ENCODE measurements at places on chromosomes 16 and 17.

DNA sequence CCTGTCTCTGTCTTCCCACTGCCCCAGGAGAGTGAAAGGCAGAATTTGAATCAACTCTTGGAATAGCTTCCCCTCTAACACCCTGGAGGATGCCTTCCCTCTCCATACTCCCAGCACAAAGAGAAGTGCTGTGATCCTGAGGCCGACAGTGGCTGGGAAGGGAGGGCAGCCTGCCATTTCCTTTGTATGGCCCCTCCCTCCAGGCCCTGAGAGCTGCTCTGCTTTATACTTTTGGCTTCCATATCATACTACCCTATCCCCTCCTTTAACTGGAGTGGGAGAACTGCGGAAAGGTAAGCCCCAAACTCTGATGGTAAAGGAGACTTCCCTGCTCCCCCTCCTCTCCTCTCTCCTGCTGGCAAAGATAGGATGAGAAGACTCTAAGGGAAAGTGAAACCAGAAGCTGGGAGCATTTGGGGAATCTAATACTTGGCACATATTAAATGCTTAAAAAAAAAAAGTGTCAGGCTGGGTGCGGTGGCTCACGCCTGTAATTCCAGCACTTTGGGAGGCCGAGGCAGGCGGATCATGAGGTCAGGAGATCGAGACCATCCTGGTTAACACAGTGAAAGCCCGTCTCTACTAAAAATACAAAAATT, 4.1 kb upstream of the MED24 start:
- DNase-seq, result no peak

- DNase-seq, result peak; percentile 70
Observed at GRCh38 chr17:50177983-50178834, 12.4 kb downstream of the SGCA start.

GRCh38 chr17:41082626-41083025, 1.3 kb upstream of the KRTAP4-7 start:
- DNase-seq, result no peak

DNA sequence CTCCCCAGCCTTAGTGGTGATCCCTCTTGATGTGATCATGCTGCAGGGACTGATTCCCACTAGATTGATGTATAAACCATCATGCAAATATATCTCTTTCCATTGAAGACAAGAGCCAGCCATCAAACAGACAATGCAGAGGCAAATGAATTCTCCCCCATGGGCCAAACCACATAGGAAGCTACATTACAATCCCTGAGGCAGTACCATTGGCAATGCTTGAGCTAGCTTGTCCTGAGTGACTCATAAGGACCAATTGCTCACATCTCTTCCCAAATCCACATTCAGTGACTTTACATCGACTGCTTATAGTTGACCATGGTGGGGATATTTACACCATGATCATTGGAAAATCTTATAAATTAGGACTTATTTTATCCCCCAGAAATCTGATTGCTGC, 242.2 kb downstream of the SHISA9 start:
- no peak for DNase-seq

- DNase-seq, result no peak
Observed at GRCh38 chr17:27466743-27467375, 10.6 kb downstream of the KSR1 start.

GRCh38 chr17:72303787-72304733, 183.2 kb downstream of the SOX9 start:
- DNase-seq, result no peak

- no peak for DNase-seq
Observed at GRCh38 chr16:89890886-89891657, 17.7 kb downstream of the TCF25 start.

DNA sequence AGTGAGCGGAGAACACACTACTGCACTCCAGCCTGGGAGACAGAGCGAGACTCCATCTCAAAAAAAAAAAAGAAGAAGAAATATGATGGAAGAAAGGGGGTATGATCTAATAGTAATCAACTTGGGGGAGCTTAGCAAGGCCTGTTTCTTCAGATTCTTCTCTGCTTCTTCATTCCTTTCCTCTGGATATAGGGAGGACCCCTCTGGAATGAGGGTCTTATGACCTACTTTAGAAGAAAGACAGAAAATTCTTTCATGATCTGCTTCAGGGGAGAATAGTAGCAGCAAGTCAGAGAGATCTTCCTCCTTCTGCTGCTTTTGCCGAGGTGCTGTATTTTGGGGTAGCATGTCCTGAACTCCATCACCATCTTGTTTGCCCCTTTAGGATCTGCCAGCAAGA, 44.9 kb upstream of the ETV4 start:
- DNase-seq, result no peak

DNA sequence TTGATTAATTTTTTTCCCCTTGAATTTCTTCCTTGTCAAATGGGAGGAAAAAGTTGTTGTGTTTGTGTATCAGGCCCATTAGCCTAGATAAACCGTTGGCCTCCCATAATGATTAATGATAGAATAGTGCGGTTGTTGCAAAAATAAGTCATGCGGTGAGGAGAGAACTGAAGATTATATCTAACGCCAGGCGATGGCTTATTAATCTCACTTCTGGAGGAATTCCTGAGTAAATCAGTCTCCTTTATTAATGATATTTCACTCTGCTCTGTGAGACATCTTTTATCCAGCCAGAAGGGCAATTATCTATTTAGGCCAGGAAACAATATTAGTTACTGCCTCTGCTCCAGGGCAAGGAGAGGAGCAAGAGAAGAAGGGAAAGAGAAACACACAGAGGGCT, 107.3 kb downstream of the IRX5 start:
- DNase-seq, result no peak

- DNase-seq, result no peak
Observed at GRCh38 chr17:79812353-79813258, 15.7 kb upstream of the CBX8 start.

- DNase-seq, result peak; percentile 13
Observed at GRCh38 chr16:2751577-2752034, 832 bp upstream of the SRRM2 start.

- DNase-seq, result no peak
Observed at GRCh38 chr17:67007266-67007665, 37.1 kb upstream of the CACNG1 start.

DNA sequence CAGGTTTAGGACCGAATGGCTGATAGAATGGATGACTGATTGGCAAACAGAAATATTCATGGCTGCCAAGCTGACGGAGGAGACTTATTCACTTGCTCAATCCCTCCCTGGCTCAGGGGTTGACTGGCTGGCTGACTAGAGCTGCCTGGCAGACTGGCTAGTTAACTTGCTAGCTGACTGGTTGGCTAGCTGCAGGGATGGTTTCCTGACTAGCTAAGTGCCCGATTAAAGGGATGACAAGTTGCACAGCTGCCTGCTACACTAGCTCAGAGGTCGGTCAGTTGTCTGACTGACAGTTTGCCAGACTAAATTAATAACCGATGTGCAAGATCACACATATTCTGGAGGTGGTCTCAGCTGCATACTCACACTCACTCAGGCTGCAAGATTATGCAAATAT, 1208.4 kb upstream of the CDH8 start:
- no peak for DNase-seq

- no peak for DNase-seq
Observed at GRCh38 chr17:69335058-69335457, 8.1 kb upstream of the ABCA5 start.

- DNase-seq, result no peak
Observed at GRCh38 chr17:37570527-37571093, 38.6 kb downstream of the SYNRG start.

DNA sequence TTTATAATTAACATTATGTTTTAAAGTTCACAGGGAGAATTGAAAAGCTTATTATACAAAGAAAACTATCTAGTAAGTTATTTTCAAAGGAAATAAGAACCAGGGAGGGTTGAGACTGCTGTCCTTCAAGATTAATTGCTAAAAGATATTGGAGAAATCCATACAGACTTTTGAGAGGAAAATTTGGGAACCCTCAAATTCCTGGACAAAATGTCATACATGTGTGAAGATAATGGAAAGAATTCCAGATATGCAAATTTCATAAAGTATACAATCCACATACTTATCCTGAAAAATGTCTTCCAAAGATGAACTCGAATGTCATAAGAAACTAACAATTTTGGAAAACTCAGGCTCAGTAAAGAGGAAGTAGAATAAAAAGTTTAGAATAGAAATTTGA, 213.8 kb downstream of the HS3ST3A1 start:
- no peak for DNase-seq

- DNase-seq, result no peak
Observed at GRCh38 chr17:17944743-17945142, 27.5 kb downstream of the TOM1L2 start.

GRCh38 chr16:57279780-57280638, 4.5 kb downstream of the PLLP start:
- DNase-seq, result no peak

DNA sequence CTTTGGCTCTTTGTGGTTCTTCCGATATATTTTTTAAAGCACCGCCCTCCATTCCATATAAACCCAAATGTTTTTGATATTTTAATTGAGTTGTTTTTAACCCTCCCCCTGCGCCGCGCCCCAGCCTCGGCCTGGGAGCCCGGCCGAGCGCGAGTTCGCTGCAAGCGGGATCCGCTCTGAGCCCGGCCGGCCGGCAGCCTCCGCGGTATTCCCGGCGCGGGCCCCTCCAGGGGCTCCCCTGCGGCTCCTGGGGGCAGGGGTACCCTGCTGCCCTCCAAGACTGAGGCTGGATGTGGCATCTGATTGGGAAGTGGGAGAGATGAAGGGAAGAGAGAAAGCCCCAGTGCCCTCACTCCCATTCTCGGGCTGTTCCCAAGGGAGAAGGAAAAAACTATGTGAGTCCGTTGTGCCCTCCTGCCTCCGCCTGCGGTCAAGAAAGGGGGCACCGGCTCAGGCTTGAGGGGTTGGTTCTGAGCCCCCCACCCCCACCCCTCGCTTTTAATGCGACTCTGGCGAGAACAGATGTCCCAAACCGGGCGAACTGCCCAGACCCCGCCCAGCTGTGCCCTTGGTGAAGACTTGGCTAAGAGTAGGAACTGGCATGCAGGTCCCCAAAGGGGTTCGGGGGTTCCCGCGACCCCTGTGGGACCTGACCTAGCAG, 8.6 kb downstream of the NEUROD2 start:
- DNase-seq, result no peak

GRCh38 chr17:55612691-55613141, 101.5 kb upstream of the SMIM36 start:
- DNase-seq, result no peak

DNA sequence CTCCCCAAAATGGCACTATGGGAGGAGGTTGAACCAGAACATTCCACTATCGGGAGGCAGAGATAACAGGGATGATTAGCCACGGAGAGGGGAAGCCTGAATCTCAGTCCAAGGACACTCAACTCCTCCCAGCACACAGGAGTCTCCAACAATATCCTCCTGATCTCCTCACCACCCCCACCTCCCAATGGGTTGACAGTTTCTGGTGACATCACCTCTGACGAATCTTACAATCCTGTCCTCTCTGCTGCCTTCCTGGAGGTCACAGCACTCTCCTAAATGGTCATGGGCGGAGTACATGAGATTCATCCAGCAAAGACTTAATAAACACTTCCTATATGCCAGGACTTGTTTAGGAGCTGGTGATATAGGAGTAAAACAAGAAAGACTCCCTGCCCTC, 80.9 kb downstream of the SLC6A2 start:
- no peak for DNase-seq

GRCh38 chr17:13728781-13729180, 127.1 kb upstream of the HS3ST3A1 start:
- no peak for DNase-seq

- DNase-seq, result peak; percentile 97
Observed at GRCh38 chr17:3004150-3004801, 59.1 kb downstream of the OR1D5 start.

DNA sequence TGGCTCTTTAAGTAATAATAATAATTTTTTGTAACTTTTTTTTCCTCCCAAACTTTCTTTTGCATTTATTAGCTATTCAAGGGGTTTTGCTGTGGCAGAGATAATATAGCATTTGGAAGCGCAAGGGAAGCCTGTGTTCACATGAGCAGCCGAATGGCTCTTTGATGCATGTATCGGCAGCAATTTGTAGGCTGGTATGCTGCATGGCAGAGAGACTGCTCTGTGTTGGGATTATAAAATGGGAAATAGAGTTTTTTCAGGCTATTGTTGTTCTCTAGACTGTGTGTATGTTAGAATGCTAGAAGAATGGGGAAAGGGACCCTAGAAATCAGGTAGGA, 94.6 kb upstream of the SALL1 start:
- DNase-seq, result no peak

- DNase-seq, result no peak
Observed at GRCh38 chr17:17125136-17126084, 80.7 kb downstream of the PLD6 start.

DNA sequence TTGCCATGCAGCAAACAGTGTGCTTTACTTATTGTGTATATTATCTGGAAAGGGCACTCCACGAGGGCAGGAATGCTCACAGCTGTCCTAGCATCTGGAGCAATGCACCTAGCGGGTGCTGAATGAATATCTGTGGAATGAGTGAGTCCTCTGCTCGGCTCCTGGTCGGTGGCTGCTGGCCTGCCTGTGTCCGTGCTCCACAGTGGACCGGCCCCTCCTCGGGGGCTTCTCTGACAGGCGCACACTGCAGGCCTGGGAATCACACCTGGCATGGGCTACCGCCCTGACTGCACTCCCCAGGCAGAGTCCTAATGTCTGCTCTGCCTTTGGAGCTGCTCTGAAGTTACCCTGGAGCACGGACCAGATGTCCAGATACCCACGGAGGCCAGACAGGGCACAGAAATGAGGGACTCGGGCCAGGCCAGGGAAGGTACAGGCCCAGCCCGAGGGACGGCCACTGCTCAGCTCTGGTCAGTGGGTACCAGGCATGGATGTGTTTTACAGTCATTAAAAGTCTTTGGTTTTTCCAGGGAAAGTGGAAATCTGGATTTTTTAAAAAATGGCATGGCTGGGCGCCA, 21.1 kb upstream of the AKTIP start:
- no peak for DNase-seq

All from right lung (tissue), 10 donors.